ENCODE measurements at places on chromosomes 6 and 20. TPM values are rescaled to one million over a fixed set of nuclear protein-coding genes. Genes with fewer than 3 reads are reported as not detected.

GRCh38 chr20:47191074-47191673 is 165.3 kb downstream of the ZMYND8 start:
- DNase-seq = no peak

DNA sequence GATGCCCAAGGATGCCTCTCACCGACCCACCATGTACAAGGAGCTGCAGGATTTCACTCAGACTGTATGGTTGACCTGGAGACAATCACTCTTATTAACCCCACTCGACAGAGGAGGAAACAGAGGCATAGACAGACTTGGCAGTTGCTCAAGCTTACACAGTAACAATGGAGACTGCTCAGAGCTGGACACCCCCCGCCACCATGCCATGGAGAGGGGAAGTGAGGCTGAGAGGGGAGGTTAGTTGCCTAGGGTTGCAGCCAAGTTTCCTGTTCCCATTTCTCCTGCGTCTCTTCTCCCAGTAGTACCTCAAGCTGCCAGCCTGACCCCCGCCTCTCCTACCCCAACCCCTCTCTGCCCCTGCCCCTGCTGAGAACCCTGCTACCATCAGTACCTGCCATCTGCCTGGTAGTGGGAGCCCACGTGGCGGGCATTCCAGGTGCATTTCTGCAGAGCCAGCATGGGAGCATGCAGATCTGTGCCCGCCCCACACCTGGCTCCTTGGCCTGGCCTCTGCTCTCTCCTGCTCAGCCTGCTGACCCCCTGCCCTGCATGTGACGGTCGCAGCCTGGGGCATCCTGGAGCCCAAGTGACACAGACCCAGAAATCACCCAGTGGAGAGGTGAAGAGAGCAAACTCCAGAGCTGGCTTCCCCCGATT is 157.7 kb downstream of the PREX1 start:
- DNase-seq = no peak

GRCh38 chr20:11520596-11520995 is 397.1 kb upstream of the BTBD3 start:
- DNase-seq = no peak

GRCh38 chr6:168368066-168368820 is 48.7 kb upstream of the DACT2 start:
- DNase-seq = no peak

- no peak for DNase-seq
Measured at GRCh38 chr6:53441761-53442160, 93.0 kb upstream of the ELOVL5 start.

GRCh38 chr6:123829302-123829953 is 25.8 kb downstream of the NKAIN2 start:
- no peak for DNase-seq

GRCh38 chr6:33633084-33633461 is 12.0 kb downstream of the ITPR3 start:
- DNase-seq = no peak

- DNase-seq = no peak
Measured at GRCh38 chr6:106448000-106448426, 87.5 kb downstream of the CRYBG1 start.

- DNase-seq = no peak
Measured at GRCh38 chr6:158810155-158811095, 8.7 kb downstream of the EZR start.

Gene DOK5
- total RNA-seq = not detected

Gene BMP5
- total RNA-seq = 0.20 TPM

Gene SNAI1
- total RNA-seq = 2.2 TPM

Gene CLIC5
- 2.1 TPM for total RNA-seq

Gene NNAT
- total RNA-seq = not detected

Gene B3GAT2
- not detected for total RNA-seq

Gene RAB32
- 22.6 TPM for total RNA-seq

Data from PC-9 (cell line).